ENCODE measurements at places on chromosomes 2 and 18. TPM values are rescaled to one million over a fixed set of nuclear protein-coding genes. Genes with fewer than 3 reads are reported as not detected.
A peak's percentile ranks its signal among the peaks of the same experiment; 100 is the strongest.

- no peaks in the 10 kb centered on the region for H3K36me3 ChIP-seq
- no peak overlapping the region for H3K27ac ChIP-seq
- H3K4me1 ChIP-seq = peaks cover 2% of the 10 kb centered on the region
- H3K27me3 ChIP-seq = no peaks in the 10 kb centered on the region
- DNase-seq = no peak
Observed at GRCh38 chr18:36516726-36517125, 219.2 kb downstream of the FHOD3 start.

GRCh38 chr18:8754995-8755960, 49.9 kb downstream of the MTCL1 start:
- no peak for DNase-seq
- H3K27ac ChIP-seq = no peak overlapping the region
- H3K36me3 ChIP-seq = no peaks in the 10 kb centered on the region

GRCh38 chr18:76205906-76206305, 289.1 kb downstream of the ZNF516 start:
- H3K4me1 ChIP-seq = peaks cover under 1% of the 10 kb centered on the region
- no peak overlapping the region for H3K27ac ChIP-seq
- H3K36me3 ChIP-seq = no peaks in the 10 kb centered on the region
- no peaks in the 10 kb centered on the region for H3K27me3 ChIP-seq
- DNase-seq = no peak
- no peak overlapping the region for H3K4me3 ChIP-seq

- H3K4me3 ChIP-seq = no peak overlapping the region
- no peaks in the 10 kb centered on the region for H3K36me3 ChIP-seq
- no peaks in the 10 kb centered on the region for H3K27me3 ChIP-seq
- no peak overlapping the region for H3K27ac ChIP-seq
- DNase-seq = no peak
Observed at GRCh38 chr18:46109386-46109785, 5.2 kb downstream of the HAUS1 start.

DNA sequence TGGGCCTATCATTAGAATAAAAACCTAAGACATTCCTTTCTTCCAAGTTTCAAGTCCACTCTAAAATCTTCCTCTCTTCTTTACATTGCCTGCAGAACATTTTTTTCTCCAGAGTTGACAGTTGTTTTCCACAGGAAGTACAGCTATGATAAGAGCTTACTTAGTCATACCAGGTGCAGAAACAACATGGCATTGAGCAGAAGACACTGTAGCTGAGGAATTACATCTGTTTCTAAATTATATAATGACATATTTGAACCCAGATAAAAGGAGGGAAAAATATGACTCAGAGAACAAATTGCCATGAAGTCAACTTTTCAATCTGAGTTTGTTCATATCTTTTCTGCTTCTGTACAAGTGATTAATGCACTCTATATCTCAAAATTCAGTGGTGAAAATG, 30.2 kb downstream of the CMPK2 start:
- H3K27me3 ChIP-seq = no peaks in the 10 kb centered on the region
- no peaks in the 10 kb centered on the region for H3K36me3 ChIP-seq
- no peaks in the 10 kb centered on the region for H3K4me1 ChIP-seq
- no peak overlapping the region for H3K27ac ChIP-seq

DNA sequence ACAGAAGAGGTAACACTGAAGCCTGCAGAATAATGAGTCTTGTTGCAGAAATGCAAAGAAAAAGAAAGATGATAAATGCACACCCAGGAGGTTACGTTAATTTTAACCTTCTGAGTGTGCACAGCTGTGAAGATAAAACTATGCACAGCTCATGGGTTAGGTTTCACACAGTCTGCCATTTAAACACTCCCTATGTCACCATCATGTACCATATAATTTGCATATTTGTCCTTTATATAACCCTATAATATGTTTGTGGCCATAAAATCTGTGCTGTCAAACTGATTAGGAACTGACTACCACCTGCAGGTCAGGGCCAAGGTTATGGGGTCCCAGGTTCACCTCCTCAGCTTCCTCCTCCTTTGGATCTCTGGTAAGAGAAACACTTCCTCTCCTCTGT, 205.5 kb downstream of the RPIA start:
- H3K4me1 ChIP-seq = no peaks in the 10 kb centered on the region
- DNase-seq = no peak
- no peaks in the 10 kb centered on the region for H3K27me3 ChIP-seq

DNA sequence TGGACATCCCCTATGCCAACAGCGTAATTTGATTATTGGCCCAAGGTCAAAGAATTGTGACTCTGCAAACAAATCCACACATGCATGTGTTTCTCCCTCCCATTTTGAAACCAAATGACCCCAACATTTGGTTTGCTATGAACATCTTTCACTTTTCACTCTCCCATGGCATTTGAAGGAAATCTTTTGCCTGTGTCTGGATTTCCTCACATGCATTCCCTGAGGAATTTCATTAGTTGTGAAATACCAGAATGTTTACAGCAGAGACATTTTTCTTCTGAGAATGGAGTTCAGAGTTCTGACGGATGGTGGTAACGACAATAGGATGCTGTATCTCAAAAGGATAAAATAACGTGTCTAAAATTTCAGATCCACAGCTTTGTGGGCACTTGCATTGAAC, 60.3 kb upstream of the LMAN1 start:
- no peak for DNase-seq
- H3K27me3 ChIP-seq = no peaks in the 10 kb centered on the region
- H3K4me3 ChIP-seq = no peak overlapping the region
- no peak overlapping the region for H3K27ac ChIP-seq

GRCh38 chr2:231532756-231533035, 2.5 kb upstream of the NMUR1 start:
- no peaks in the 10 kb centered on the region for H3K36me3 ChIP-seq
- H3K4me3 ChIP-seq = no peak overlapping the region
- H3K27me3 ChIP-seq = no peaks in the 10 kb centered on the region
- H3K4me1 ChIP-seq = peaks cover 2% of the 10 kb centered on the region
- DNase-seq = no peak

GRCh38 chr2:145975406-145975805, 1455.5 kb upstream of the ZEB2 start:
- no peaks in the 10 kb centered on the region for H3K27me3 ChIP-seq
- no peak for DNase-seq
- no peak overlapping the region for H3K27ac ChIP-seq
- H3K4me3 ChIP-seq = no peak overlapping the region
- no peaks in the 10 kb centered on the region for H3K36me3 ChIP-seq
- H3K4me1 ChIP-seq = no peaks in the 10 kb centered on the region

- no peaks in the 10 kb centered on the region for H3K27me3 ChIP-seq
- DNase-seq = no peak
- H3K4me3 ChIP-seq = no peak overlapping the region
- H3K36me3 ChIP-seq = no peaks in the 10 kb centered on the region
Observed at GRCh38 chr2:137525641-137526190, 438.6 kb upstream of the HNMT start.

DNA sequence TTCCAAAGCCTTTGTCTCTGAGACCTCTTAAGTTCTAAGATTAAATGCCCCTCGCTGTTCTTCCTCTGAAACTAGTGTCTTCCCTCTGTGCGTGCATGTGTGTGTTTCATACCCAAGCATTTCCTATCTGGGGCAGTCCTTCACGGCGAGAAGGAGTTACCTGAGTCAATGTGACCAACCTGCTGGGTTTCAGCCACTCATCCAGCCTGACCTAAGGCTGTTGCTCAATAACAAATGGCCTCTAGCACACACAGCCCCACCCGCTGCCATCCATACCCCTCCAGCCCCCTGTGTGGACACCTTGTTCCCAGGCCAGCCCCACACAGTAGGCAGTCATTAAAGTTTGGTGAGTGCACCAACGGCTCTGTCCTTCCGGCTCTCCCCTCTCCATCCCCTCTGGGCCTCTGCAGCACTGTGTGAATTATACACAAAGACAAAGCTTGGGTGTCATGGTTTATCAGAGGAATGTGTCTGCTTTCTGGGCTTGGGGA, 53.8 kb upstream of the FOSL2 start:
- H3K27ac ChIP-seq = peak overlapping the region; percentile 44
- peak; percentile 38 for DNase-seq
- H3K27me3 ChIP-seq = no peaks in the 10 kb centered on the region
- H3K4me3 ChIP-seq = no peak overlapping the region
- no peaks in the 10 kb centered on the region for H3K36me3 ChIP-seq
- H3K4me1 ChIP-seq = peaks cover 21% of the 10 kb centered on the region

GRCh38 chr18:31274931-31275330, 43.0 kb upstream of the DSG1 start:
- H3K4me1 ChIP-seq = no peaks in the 10 kb centered on the region
- H3K27ac ChIP-seq = no peak overlapping the region
- peak; percentile 43 for DNase-seq
- H3K36me3 ChIP-seq = no peaks in the 10 kb centered on the region

DNA sequence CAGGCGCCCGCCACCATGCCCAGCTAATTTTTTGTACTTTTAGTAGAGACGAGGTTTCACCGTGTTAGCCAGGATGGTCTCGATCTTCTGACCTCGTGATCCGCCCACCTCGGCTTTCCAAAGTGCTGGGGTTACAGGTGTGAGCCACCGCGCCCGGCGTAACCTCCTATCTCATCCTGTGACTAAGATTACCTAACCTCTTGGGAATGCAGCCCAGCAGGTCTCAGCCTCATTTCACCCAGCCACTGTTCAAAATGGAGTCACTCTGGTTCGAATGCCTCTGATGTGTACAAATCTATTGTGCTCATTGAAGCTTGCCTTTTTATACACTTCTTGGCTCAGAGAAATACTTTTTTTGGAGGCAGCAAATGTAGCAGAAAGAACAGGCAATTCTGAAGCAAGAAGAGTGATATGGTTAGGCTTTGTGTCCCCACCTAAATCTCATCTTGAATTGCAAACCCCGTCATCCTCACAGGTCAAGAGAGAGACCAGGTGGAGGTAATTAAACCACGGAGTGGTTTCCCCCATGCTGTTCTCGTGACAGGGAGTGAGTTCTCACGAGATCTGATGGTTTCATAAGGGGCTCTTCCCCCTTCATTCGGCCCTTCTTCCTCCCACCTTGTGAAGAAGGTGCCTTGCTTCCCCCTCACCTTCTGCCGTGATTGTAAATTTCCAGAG, 60.6 kb downstream of the SLC4A3 start:
- DNase-seq = no peak
- H3K4me3 ChIP-seq = no peak overlapping the region
- H3K27me3 ChIP-seq = no peaks in the 10 kb centered on the region
- H3K36me3 ChIP-seq = no peaks in the 10 kb centered on the region
- H3K27ac ChIP-seq = no peak overlapping the region

- H3K27me3 ChIP-seq = no peaks in the 10 kb centered on the region
- DNase-seq = no peak
- H3K4me1 ChIP-seq = peaks cover 9% of the 10 kb centered on the region
- H3K4me3 ChIP-seq = no peak overlapping the region
- H3K27ac ChIP-seq = no peak overlapping the region
- no peaks in the 10 kb centered on the region for H3K36me3 ChIP-seq
Observed at GRCh38 chr18:10460414-10461018, 6.1 kb downstream of the APCDD1 start.

GRCh38 chr2:190744041-190744440, 95.2 kb downstream of the NAB1 start:
- H3K27ac ChIP-seq = no peak overlapping the region
- no peaks in the 10 kb centered on the region for H3K36me3 ChIP-seq
- no peaks in the 10 kb centered on the region for H3K27me3 ChIP-seq
- no peak for DNase-seq
- H3K4me1 ChIP-seq = peaks cover 2% of the 10 kb centered on the region
- no peak overlapping the region for H3K4me3 ChIP-seq

DNA sequence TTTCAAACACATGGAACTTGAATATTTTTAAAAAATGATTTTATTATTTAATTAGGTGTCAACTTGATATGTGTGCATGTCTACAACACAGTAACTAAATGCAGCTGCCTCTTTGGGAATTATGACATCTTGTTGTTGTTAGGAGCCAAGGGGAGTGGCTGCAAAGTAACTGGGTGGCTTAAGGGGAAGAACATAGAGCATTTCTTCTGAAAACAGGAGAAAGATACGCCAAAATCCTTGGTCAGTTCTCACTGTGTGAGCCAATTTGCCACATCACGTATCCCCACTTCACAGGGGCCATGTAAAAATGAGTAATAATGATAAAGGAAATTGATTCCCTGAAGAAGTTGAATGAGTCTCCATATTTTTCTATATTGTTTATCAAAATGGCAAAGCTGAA, 309.8 kb upstream of the COL3A1 start:
- H3K4me1 ChIP-seq = peaks cover 2% of the 10 kb centered on the region
- DNase-seq = no peak
- no peak overlapping the region for H3K4me3 ChIP-seq
- H3K27me3 ChIP-seq = no peaks in the 10 kb centered on the region
- H3K36me3 ChIP-seq = no peaks in the 10 kb centered on the region
- no peak overlapping the region for H3K27ac ChIP-seq

DNA sequence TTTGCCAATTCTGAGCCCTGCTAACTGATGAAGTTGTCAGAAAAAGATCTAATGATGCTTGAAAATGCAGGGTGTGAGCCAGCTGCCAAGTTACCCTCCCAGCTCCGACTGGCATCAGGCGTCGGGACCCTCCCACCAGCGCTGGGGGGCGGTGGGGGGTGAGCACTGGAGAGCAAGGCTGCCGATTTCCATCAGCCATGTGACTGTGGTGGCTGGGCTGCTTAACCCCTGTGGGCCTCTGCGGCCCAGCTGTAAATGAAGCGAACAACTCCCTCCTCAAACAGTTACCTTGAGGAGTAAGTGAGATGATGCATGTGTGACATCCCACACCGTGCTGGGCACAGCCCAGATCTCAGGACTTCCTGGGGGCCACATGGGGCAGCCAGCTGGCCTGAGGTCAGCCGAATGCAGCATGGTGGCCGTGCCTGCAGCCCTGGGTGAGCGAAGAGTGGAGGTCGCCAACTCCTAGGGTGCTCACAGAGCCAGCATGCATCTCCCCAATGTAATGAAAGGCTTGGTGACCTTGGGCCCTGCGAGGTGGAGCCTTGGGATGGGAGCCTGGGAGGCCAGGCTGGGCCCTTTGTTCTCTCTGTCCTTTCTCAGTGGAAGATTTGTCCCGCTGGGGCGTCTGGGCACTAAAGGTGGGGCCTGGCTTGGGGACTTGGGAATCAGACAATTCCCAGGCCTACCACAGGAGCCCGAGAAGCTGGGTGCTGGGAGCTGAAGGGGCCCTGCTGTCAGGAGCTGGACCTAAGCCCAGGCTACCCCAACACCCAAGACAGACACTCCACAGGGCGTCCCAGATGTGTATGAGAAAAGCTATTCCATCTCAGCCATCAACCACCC, 25.1 kb downstream of the CIB4 start:
- DNase-seq = no peak
- no peak overlapping the region for H3K27ac ChIP-seq
- no peak overlapping the region for H3K4me3 ChIP-seq
- no peaks in the 10 kb centered on the region for H3K36me3 ChIP-seq

- DNase-seq = no peak
- H3K27ac ChIP-seq = no peak overlapping the region
- H3K27me3 ChIP-seq = no peaks in the 10 kb centered on the region
- no peak overlapping the region for H3K4me3 ChIP-seq
Observed at GRCh38 chr2:48454504-48454903, 75.5 kb upstream of the STON1 start.

The LAMA3 gene
- total RNA-seq = 20.5 TPM

The TUBA3E gene
- not detected for total RNA-seq

The KRCC1 gene
- 17.1 TPM for total RNA-seq

The DOK6 gene
- 1.6 TPM for total RNA-seq

The OR6B2 gene
- total RNA-seq = not detected

The CABLES1 gene
- total RNA-seq = 4.7 TPM

The LPIN2 gene
- 21.3 TPM for total RNA-seq

The EGR4 gene
- 0.13 TPM for total RNA-seq

The SLC16A14 gene
- total RNA-seq = 11.2 TPM
